ENCODE measurements at places on chromosomes 2 and 18.
A peak's percentile ranks its signal among the peaks of the same experiment; 100 is the strongest.

DNA sequence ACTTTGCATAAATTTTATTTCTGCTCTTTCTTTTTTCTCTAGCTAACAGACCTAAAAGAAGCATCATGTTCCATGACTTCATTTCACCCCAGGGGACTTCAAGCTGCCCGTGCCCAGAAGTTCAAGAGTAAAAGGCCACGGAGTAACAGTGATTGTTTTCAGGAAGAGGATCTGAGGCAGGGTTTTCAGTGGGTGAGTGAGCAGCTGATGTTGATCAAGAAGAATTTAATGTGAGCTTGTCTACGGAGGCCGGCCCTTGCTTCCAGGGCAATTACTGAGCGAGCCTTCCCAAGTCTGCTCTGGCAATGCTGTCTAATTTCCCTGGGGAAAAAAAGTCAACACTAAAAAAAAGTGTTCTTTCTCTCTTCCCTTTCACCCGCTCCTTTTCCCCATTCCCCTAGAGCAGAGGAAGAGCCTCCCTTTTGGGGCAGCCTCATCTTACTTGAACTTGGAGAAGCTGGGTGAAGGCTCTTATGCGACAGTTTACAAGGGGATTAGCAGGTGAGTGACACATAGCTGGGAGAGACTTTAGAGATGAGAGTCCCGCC lies 1.2 kb downstream of the CDK15 start:
- DNase-seq, result no peak

DNA sequence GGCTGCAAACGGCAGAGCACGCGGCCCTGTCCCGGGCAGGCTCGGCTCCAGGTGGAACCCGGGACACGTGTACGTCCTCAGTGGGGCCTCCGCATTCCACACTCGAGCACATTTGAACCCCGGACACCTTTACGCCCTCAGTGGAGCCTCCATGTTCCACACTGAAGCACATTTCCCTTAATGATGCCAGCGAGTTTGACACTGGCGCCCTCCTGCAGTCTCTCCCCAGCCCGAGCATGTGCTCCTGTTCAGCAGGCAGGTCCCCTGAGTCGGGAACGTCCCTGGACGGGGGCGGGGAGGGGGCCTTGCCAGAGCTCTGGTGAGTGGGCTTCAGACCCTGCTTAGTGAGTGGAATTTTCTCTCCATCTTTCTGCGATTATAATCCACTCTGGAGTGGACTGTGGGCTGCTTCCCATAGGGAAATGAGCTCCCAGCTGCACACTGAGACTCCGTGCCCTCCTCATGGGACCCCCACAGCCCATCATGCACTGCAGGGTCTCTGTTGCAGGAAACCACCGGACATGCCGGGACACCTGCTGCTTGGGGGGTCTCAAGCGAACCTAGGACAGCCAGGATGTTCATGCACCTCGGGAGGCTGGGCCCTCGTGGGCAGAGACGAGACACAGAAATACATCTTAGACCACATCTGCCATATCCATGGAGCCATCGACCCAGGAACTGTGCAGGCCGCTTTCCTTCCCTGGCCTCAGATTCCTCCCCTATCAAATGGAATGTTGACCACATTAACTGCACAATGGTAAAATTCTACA lies 70.3 kb upstream of the SNTG2 start:
- no peak for DNase-seq

GRCh38 chr2:12493031-12493513 lies 223.7 kb upstream of the TRIB2 start:
- no peak for DNase-seq

GRCh38 chr2:126312579-126312978 lies 343.4 kb upstream of the GYPC start:
- DNase-seq, result no peak

DNA sequence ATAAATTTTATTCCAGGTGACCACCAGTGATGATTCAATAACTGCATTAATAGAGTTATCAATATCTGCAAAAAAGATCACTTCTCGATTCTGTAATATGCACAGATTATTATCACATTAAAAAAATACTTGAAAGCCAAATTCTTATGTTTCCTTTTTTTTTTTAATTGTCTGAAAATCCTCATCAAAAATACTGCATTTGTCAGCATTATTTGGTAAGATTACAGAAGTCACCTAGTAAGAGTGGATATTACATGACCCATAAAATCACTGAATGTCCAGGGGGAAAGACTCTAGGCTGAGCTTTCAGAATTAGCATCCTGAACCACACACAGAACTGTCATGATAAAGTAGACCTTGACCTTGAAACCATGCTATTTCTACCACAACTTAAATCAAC lies 617.2 kb upstream of the CDH7 start:
- no peak for DNase-seq

DNA sequence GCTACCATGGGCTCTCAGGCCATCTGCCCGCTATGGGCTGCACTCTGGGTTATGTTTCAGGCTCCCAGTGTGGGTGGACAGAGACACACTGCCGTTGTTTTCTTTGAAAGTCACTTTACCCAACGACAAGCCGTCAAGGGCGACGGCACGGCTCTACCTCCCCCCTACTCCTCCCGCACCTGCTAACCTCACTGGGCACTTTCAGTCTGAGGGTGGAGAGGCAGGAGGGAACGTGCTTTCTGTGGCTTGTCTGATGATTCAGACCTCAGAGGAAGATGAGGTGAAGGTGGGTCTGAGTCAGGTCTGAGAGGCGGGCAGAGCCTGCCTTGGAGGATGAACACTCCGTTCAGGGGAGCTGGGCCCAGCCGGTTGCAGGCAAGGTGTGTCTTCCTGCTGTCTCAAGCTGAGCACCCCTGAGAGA lies 147.6 kb upstream of the HDAC4 start:
- DNase-seq, result peak; percentile 30

- no peak for DNase-seq
Measured at GRCh38 chr2:10964052-10964790, 52.5 kb downstream of the KCNF1 start.

DNA sequence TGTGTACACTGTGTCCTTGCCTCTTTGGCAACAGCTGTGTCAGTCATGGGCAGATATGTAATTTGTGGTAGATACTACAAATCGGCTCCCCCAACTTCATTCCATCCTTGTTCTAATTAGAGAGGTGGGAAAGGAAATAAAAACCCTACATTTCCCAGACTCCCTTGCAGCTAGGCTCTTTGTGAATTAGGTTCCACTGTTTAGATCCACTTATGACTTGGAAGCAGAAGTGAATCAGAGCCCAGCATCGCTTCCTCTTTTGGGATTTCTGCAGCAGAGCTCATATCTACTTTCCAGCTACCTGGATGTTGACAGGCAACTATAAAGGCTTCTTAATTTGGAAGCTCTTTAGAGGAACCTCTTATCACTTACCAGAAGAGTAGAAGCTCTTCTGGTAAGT lies 34.1 kb upstream of the NARS1 start:
- DNase-seq, result no peak

GRCh38 chr18:31439807-31440325 lies 7.7 kb upstream of the DSG3 start:
- DNase-seq, result no peak

DNA sequence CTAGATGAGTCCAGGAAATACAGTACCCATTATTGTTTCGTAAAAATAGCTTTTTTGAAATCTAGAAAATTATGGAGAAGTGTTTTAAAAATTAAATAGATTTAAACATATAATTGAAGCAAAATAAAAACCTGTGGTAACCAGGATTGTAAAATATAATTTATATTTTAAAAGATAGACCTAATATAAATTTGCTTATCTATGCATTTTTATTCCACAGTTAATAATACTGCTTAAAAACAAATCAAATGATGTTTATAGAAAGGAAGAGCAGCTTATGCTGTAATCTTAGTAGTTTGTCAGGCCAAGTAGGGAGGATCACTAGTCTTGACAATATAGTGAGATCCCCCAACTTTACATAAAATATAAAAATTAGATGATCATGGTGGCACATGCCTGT lies 388.9 kb upstream of the CNTNAP5 start:
- DNase-seq, result no peak

DNA sequence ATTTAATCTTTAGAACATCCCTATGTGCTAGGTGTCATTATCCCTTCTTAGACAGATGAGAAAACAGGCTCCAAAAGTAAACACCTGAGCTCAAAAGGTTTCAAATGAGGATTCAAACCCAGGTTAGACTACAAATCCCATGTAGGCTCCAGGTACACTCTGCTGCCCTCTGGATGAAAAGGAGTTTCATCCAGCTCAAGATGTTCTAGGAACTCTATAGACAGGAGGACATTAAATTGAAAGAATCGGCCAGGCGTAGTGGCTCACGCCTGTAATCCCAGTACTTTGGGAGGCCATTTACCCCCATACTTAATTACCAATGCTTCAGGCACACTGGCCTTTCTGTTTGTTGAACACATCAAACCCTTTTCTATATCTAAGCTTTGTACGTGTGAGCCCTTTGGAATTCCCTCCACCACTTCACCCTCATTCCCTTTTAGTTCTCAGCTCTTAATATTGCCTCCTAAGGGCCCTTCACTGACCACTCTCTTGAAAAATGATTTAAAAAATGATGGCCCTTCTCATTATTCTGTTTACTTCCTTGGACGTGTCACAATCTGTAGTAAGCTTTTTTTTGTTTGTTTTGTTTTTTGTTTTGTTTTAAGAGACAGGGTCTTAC lies 10.7 kb downstream of the SLC25A12 start:
- no peak for DNase-seq

DNA sequence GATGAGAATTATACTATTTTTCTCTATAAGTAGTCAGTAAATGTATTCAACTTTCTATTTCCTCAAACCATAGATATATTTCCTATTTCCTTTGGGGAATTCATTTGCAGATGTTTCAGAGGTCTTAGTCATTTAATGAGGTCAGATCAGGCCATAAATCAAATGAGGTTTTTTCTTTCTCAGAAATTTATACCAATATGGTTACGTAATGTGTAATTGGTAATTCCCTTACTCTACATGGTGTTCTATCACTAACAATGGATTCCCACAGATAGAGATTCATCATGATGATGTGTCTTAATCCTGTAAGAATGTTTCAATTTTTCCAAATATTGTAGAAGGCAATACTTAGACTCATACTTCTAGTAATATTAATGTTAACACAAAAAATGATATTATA lies 108.0 kb downstream of the DPP4 start:
- DNase-seq, result no peak

Measured in activated CD4-positive, alpha-beta T cell treated with anti-CD3 and anti-CD28 coated beads, Interleukin-2, amount 50 U/mL, for 1 hour (primary cell).